ENCODE measurements at places on chromosomes 7 and 10.

GRCh38 chr10:1154531-1155295 is 98.5 kb downstream of the WDR37 start:
- no peak for DNase-seq

GRCh38 chr10:1674501-1674900 is 62.8 kb downstream of the ADARB2 start:
- DNase-seq = no peak

DNA sequence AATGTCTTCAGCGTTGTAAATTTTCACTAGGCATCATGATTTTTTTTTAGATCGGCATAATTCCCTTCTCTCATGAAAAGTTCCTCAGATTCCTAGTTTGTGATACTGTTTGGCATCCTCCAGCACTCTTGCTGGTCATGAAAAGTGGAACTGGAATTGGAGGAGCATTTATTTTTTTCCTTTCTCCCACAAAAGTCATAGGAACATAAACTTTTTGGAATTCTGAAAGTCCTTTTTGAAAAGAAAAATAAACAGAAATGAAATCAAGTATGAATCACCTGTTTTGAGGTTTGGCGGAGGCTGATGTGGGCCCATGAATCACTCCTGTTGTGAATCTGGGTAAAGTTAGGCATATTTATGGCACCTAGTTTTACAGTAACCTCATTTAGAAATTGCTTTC is 17.7 kb downstream of the CACNB2 start:
- peak; percentile 55 for DNase-seq

GRCh38 chr7:5284304-5285281 is 1.9 kb downstream of the SLC29A4 start:
- peak; percentile 20 for DNase-seq

- DNase-seq = peak; percentile 97
Observed at GRCh38 chr10:72260239-72260975, 13.3 kb upstream of the DDIT4 start.

- DNase-seq = peak; percentile 74
Observed at GRCh38 chr10:93475871-93476270, 6.3 kb downstream of the MYOF start.

DNA sequence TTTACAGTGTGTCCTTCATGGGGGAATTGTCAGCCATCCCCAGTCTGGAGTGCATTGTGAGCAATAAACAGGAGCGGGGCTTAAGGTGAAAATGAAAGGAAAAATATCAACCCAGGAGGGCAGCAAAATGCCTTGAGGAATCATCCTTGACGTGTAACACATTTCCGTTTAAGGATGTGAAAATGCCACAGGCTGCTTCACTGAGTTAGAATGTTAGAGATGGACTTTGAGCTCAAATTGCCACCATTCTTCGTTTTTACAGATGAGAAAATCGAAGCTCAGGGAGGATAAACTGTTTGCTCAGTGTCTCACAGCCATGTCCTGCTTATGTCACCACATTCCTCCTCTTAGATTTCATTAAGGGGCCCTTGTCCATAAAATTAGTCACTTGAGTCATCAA is 23.1 kb downstream of the SORCS3 start:
- no peak for DNase-seq

GRCh38 chr10:102398172-102399020 is 2.9 kb downstream of the NFKB2 start:
- no peak for DNase-seq

GRCh38 chr10:124693396-124693795 is 50.8 kb downstream of the FAM53B start:
- DNase-seq = no peak

GRCh38 chr7:142809671-142810070 is 38.9 kb downstream of the PRSS2 start:
- no peak for DNase-seq

DNA sequence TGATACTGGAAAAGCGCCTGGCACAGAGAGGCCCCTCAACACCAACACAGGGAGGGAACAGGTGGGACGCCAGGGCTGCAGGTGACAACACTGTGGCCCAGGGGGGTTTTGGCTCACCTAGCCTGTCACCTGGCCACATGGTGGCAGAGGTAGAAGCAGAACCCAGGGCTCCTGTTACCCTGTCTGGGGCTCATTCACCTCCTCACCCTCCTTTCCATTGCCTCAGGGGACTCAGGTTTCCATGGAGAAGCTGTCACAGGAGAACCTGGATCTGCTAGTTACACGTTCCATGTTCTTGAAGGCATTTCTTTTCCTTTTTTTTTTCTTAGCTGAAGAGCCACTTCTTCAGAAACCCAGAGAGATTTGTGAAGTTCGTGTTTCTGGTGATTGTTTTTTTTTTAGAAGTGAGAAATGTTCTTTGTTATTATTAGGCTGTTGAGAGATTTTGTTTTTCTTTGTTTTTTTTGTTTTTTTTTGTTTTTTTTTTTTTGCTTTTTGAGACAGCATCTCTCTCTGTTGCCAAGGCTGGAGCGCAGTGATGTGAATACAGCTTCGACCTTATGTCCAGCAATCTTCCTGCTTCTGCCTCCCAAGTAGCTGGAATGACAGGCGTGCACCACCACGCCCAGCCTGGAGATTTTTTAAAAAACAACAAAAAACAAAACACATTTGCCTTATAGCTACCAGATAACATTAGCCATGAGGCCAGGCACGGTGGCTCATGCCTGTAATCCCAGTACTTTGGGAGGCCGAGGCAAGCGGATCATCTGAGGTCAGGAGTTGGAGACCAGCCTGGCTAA is 16.0 kb downstream of the DENND2A start:
- DNase-seq = peak; percentile 33

DNA sequence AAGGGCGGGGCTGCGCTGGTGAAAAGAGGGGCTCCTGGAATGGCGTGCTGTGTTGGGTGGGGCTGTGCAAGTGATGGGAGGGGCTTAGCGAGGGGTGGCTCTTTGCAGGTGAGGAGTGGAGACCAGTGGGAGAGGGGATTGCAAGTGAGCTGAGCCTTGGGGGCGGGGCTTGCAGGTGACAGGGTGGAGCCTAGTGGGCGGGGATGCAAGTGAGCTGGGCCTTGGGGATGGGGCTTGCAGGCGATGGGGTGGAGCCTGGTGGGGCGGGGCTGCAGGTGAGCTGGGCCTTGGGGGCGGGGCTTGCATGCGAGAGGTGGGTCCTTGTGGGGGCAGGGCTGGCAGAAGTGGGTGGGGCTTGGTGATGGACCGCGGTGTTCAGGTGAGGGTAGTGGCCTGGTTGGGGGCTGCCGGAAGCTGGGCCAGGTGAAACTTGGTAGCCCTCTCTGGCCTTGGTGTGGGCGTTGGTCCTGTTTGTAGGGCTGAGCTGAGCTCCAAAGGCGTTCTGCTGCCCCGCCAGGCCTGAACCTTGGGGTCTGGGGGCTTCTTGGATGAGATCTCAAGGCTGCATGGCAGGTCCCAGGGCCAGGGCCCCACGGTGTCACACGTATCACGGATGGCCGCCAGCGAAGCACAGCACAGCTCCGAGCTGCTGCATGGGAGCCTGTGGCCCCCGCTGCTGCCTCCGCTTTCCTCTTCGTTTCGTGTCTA is 743 bp upstream of the PITRM1 start:
- DNase-seq = no peak

DNA sequence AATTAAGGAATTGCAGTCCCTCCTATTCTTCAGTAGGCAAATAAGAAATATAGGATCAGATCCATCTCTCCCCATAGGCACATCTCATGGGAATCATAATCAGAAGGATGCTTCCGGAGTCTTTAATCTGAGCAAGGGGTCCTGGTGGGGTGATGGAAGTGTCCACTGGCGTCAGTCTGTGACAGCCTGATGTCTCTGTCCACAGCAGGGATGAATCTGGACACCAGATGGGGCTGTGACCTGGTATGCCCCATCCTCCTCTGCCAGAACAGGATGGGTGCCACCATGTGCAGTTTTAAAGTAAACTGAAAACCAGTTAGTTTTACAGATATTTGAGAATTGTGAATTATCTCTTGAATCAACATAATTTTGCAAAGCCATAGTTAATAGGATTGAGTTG is 148.7 kb downstream of the C1GALT1 start:
- DNase-seq = no peak

GRCh38 chr7:122764020-122764419 is 61.3 kb upstream of the RNF148 start:
- DNase-seq = no peak

DNA sequence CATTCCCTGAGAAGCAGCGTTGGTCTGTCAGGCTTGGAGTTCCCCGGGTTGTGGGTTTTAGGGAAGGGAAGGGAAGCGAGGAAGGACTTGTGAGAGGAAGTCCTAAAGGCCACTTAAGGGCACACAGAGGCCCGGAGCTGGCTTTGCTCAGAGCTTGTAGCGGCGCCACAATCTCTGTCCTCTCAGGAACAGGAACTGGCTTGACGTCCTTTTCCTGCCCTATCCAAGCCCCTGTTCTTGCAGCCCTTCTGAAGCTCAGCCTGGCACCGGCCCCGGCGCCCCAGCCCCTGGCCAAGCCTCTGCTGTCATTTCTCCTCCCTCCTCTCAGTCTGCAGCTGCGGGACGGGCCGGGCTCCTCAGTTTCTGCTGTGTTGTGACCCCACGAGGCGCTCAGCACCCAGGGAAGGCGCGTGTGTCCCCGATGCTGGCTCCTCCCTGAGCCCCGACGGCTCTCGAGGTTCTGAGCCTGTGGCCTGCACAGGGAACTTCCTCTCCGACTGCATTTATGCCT is at the start of gene GIMAP8:
Gene GIMAP8, plus strand, starts transcription at position 140 of the 511 bp plus-strand sequence. CDS start 16,069 bp downstream, outside the sequence.
- DNase-seq = no peak

DNA sequence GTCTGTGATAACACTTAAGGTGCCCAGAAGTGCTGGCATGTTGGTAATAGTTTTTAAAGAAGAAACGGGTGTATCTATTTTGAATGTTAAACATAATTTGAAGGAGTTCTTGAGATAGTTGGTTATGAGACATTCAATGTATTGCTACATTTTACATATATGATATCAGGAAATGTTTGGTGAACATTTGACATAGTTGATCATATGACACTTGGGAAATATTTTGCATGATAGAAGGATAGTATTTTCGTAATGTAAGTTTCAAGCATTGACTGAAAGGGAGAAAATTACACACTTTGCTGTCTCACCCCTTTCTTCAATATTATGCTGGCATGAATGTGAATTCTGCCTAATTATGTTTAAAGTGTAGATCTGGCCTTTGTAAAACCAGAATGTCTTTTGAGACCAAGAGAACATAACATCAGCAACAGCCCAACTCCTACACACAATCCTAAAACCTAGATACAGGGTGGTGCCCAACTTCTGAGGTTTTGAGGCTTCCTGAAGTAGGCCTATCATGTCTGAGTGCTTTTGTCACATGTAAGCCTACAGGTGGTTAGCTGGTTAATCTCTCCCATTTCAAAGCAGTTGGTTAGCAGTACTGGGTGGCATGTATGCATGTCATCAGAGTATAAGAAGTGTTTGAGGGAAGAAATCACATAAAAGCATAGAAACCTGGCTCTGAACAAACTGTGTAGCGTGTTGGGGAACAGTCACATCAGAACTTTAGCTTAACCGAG is 2.1 kb downstream of the ADD3 start:
- no peak for DNase-seq

GRCh38 chr7:95845007-95845406 is 72.7 kb downstream of the DYNC1I1 start:
- no peak for DNase-seq

GRCh38 chr7:20797042-20797461 is 10.4 kb upstream of the SP8 start:
- DNase-seq = no peak

DNA sequence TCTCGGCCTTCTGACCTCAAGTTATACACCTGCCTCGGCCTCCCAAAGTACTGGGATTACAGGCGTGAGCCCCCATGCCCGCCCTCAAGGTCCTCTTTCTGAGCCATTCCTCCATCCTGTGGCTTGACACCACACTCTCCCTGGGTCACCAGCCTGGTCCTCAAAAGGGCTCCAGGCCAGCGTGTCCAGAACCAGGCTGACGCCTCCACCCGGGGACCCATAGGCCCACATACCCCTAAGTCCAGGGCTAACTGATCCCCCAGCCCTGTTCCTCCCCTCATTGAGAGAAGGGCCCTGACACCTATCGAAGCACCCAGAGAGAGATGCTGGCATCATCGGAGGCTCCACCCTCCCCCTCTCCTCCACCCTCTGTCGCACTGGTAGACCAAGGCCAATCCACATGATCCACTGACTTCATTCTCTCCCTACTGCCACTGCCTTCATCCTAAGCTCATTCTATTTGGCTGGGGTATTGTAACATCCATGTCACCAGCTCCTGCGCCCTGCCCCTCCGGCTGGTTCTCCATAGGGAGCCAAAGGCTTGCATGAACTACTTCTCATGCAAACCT is 46.7 kb downstream of the TMEM270 start:
- DNase-seq = no peak

GRCh38 chr7:140625908-140626868 is 14.4 kb downstream of the DENND2A start:
- DNase-seq = peak; percentile 99

DNA sequence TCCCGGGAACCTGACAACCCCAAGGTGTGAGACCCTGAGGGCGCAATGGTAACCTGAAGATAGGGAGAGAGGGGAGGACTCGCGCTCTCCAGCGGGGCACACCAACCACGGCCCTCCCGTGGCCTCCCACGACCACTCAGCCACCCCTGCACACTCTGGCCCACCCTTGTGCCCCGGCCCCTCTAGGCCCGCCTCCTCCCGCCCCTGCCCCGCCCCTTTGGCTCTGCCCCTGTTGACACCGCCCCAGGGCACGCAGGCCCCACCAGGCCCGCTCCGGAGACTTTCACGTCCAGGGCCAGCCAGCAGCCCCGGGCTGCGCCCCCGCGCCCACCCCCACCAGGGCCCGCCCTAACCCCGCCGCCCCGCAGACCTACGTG is 10.9 kb downstream of the ATG9B start:
- DNase-seq = no peak

DNA sequence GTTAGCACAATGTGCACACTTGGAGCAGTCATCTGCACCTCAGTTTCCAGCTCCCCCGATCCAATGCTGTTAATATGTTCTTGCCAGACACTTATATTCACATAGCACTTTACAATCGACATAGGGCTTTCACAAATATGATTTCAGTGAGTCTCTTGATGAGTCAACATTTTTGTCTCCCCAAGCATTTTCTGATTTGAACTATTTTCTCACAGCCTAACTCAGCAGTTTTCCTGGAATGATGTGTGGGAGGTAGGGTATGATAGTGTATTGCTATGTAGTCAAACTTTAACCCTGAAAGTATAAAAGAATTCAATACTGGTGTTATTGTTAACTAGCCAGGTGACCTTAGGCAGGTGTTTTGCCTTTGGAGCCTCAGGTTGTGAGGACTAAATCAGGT is 82.5 kb upstream of the LRGUK start:
- peak; percentile 7 for DNase-seq

DNA sequence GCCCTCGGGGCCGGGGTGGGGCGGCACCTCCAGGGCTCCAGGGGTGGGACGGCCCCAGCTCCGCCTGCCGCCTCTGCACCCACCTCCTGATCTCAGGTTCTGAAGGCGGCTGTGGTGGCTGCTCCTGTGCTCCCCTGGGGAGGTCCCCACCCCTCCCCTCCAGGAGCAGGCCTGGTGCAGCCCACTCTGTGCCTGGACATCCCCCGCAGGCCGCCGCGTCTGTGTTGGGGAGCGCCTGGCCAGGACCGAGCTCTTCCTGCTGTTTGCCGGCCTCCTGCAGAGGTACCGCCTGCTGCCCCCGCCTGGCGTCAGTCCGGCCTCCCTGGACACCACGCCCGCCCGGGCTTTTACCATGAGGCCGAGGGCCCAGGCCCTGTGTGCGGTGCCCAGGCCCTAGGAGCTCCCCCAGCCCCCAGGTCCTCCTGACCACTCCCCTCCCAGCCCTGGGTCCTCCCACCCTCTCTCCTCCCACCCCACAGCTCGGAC is 5.5 kb downstream of the CYP2W1 start:
- DNase-seq = no peak

GRCh38 chr10:34477249-34477648 is 337.8 kb downstream of the PARD3 start:
- no peak for DNase-seq
